ENCODE measurements at places on chromosomes 2 and 18. TPM values are rescaled to one million over a fixed set of nuclear protein-coding genes. Genes with fewer than 3 reads are reported as not detected.

HNMT gene
- 76.5 TPM for total RNA-seq

CTAGE1 gene
- total RNA-seq = not detected

CPO gene
- total RNA-seq = 0.40 TPM

DNA sequence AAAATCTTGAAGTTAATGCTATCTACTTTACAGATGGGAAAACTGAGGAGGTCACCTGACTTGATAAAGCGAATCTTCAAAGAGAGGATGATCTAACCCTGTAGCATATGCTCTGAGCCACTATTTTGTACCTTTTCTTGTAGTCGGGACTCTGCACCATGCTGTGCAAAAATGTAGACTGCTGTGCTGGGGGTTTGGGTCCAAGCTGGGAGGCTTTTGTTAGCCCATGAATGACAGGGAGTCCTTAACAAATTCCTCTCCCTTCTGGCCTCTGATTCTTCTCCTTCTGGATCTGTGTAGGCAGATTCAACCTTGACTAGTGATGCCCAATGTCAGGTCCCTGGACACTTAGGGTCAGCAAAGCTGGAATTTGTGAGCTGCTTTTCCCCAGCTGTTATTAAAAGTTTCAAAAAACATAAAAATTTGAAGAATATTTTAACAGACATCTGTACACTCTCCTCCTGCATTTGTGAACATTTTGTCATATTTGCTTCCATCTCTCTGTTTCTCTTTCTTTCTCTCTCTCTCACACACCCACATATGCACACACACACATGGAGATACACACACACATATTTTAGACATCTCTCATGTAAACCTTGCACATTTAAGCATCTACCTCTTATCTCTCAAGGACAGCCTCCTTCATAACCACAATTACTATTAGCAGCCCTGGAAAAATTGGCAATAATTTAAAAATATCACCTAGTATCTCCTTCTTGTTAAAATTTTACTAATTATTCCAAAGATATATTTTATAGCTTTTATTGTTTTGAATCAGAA lies 335.0 kb upstream of the TRIB2 start:
- H3K4me3 ChIP-seq = no peak overlapping the region
- no peak for DNase-seq
- no peaks in the 10 kb centered on the region for H3K27me3 ChIP-seq
- no peaks in the 10 kb centered on the region for H3K36me3 ChIP-seq
- H3K27ac ChIP-seq = no peak overlapping the region
- peaks cover 3% of the 10 kb centered on the region for H3K4me1 ChIP-seq

DNA sequence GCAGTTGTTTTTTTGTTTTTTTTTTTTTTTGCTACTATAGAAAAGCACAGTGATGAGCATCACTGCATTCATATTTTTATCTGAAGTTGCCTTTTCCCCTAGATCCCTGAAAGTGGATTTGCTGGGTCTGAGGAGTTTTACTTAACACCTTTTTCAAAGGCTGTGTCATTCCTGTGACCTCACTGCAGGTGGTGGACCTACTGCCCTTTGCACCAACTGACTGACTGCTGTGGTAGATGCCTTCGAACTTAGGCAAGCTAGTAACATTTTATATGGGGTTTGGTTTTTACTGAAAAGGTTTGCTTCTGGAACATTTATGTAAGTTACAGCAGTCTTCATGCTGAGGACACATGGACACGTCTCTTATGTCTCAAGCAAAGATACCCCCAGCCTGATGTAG lies 36.2 kb downstream of the SPTBN1 start:
- H3K36me3 ChIP-seq = no peaks in the 10 kb centered on the region
- no peaks in the 10 kb centered on the region for H3K27me3 ChIP-seq
- peaks cover 8% of the 10 kb centered on the region for H3K4me1 ChIP-seq
- no peak overlapping the region for H3K27ac ChIP-seq
- no peak overlapping the region for H3K4me3 ChIP-seq

- no peak overlapping the region for H3K27ac ChIP-seq
- H3K36me3 ChIP-seq = no peaks in the 10 kb centered on the region
- DNase-seq = no peak
- H3K4me3 ChIP-seq = no peak overlapping the region
- peaks cover 6% of the 10 kb centered on the region for H3K4me1 ChIP-seq
- no peaks in the 10 kb centered on the region for H3K27me3 ChIP-seq
Measured at GRCh38 chr18:49020129-49020528, 69.4 kb upstream of the SMAD7 start.

All from ovary (tissue), 10 donors.